ENCODE measurements at places on chromosomes 16 and 17.

DNA sequence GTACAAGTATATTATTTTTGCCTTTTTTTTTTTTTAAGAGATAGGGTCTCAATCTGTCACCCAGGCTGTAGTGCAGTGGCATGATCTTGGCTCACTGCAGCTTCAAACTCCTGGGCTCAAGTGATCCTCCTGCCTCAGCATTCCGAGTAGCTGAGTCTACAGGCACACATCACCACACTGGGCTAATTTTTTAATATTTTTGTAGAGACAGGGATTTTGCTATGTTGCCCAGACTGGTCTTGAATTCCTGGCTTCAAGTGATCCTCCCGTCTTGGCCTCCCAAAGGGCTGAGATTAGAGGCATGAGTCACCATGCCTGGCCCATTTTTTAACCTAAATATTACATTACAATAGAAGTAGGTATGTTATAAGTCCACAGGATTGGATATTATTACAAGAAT lies 3.2 kb downstream of the TERB1 start:
- DNase-seq: no peak

- DNase-seq: no peak
These were observed 49.2 kb downstream of the CHCT1 start for GRCh38 chr17:60471451-60471850.

DNA sequence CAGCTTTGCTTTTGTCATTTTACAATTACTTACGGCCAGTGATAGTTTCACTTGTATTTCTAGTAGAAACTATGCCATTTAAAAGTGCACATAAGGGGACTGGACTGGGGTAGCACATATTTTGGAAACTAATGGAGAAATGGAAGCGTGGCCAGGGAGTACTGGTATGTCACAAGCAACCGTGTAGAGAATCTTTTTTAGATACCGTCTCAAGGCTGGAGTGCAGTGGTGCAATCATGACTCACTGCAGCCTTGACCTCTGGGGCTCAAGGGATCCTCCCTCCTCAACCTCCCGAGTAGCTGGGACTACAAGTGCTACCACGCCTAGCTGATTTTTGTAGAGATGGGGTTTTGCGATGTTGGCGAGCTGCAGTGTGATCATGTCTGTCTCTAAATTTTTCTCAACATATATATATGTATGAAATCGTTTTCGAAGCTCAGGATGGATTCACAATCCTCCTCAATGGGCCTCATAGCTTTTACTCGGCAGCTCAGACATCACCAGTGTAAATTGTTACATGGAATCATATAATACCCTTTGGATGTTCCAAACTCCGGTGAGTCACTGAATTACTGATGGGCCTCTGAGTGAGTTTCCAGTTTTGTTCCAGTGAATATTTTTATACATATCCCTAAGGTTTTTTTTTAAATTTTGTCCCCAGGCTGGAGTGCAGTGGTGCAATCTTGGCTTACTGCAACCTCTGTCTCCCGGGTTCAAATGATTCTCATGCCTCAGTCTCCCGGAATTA lies 51.7 kb downstream of the ZNF778 start:
- DNase-seq: no peak

GRCh38 chr16:54270711-54271110 lies 15.9 kb downstream of the IRX3 start:
- no peak for DNase-seq

DNA sequence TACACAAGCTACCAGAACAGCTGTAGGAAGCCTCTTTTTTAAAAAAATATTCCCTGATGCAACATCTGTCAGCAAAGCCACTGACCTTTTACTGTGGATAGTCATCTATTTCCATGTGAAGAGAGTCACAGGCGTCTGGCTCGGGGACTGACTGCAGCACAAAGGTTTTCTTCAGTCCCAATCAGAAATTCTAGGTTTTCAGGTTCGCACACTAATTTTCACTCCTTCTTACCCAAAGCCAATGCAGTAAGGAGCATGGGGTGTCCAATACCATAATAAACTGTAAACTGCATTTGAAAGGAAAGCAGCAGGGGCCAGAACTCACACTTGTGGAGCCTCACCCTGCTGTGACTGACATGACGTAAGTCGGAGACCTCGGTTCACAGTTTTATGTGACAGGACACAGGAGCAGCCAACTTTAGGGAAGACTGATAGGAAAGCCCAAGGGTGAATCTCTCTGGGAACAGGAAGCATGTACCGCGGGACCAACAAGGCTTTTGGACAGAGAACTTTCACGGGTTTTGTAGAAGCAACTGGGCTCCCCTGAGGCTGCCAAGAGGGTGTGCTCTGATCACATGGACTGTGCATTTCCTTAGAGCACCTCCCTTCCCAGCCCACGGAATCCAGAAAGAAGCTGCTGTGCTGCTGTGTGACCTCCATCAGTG lies 9.1 kb upstream of the TMEM100 start:
- DNase-seq: no peak

DNA sequence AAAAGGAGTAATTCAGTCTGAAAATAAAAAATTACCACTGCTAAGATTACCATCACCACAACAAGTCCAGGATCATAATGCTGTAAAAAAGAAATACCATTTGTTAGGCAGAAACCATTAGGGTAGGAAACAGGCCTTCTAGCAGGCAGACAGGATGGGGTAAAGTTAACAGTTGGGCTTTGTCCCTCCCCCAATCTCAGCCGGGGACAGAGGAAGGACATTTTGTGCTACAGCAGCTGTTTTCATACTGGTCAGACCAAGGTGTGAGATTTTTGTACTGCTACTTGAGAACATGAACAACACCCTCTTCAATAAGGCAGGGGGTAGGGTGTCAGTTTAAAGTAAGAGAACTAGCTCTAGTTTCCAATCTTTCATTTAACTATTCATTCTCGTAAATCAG lies 49.2 kb upstream of the ITGA2B start:
- DNase-seq: no peak

DNA sequence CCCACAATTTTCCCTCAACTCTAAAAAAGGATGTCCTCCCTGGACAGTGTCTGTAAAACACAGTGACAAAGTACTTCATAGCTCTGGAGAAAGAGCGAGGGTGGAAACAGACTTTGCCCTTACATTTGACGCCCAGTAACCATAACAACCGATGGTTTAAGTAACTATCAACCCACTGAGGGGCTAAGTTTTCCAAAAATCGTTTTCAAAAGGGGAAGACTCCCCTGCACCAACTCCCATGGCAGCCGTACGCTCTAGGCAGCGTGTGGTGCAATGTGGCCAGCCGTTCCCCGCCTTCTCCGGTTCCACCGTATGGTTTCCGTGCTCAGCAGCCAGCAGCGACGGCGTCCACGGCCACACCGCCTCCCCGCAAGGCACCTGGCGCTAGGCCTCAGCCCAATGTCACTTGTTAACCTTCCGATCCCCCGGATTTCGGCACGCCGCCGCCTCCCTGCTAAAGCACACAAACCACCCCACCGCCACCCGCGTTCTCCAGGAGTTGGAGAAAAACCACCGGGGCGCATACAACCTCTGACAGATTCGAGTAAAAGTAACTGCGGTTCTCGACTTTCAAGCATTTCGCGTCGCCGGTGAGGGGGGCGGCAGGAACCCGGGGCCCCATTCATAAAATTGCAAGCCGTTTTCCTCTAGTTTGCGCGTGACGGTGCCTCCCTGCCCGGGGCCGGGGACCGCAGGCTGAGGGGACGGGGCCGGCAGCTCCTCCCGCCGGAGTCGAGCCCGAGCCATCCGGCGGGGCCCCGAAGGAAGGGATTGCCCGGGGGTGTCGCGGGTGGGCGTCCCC lies 661 bp downstream of the TEX2 start:
- DNase-seq: no peak

DNA sequence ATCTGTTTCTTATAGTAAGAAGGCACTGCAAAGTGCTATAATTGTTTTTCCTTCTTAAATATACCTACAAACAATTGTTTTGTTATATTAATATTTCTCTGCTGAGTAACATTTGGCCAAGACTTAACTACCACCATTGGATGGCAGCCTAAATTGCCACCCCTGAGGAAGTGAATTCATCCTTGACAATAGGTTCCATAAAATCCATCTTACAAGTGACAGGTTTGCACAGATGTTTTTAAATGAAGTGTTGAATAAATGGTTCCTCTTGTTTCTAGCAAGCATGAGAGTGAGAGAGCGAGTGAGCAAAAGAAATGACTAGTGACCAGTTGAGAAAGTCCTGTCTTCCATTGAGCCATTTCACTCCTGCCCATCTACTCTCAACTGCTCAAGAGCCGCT lies 8.3 kb upstream of the MPHOSPH6 start:
- no peak for DNase-seq

- no peak for DNase-seq
These were observed 80.8 kb downstream of the SOCS1 start for GRCh38 chr16:11175106-11175786.

DNA sequence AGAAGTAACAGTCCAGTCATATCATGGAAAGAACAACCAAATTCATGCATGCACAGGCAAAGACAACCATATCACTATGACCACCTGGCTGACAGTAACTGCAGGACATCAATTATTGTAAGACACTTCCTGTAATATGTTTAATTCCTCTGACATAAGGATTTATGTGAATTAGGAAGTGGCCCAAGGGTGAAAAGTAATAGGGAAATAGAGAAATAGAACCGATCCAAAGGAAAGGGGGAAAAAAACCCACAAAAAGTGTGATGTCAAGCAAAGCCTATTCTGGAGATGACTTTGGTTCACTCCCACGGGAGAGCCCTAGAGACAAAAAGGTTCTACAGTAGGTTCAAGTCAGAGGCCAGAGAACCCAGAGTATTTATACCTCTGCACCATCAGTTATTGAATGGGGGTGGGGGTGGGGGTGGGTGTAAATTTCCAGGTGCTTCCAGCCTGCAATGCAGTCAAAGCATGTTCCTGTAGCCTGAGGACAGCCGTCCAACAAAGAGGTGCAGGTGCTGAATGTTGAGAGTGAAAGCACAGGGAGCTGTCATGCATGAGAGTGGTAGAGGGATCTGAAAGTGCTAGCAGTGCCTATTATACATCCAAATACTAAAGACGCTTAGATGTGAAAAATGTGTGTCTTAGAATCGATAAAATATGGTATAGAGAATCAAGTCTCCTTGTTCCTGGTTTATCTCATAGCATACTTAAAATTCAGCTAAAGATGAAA lies 95.6 kb upstream of the HLF start:
- DNase-seq: no peak

DNA sequence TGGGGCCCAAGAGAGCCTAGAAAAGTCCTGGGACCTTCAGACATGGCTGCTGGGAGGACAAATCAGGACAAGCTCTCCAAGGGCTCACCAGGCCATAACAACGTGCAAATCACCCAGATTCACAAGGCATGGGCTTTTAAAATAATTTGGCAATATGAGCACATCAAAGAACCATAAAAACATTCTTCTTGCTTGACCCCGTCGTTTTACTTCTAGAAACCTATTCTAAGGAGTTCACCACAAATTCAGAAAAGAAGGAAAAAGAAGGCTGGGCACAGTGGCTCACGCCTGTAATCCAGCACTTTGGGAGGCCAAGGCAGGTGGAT lies 12.1 kb upstream of the MT3 start:
- no peak for DNase-seq

GRCh38 chr16:77171745-77172635 lies 19.0 kb upstream of the MON1B start:
- no peak for DNase-seq

- no peak for DNase-seq
These were observed 92.8 kb downstream of the GAS7 start for GRCh38 chr17:10105513-10106001.

DNA sequence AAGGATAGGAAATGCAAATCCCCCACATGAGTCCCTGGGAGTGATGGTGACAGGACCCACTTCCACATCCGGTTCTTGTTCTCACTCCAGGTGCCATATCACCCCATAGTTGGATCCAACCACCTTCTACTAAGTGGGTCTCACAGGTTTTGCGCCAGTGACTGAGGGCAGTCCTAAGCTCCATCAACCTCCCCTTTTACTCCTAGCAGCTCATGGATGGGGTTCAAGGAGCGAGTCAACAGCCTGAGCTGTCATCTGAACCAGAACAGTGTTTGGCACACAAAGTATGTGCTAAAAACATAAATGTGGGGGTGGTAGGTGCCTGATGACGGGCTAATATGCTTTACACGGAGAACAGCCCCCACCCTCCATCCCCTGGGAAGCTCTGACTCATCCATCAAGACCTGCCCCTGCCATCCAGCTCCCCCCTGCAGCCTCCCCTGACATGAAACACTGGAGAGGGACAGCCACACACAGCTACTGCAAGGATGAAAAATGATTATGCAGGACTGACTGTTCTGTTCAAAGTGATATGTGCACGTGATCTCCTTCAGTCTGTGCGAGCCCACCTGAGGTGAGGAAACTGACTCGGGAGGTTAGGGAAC lies 143.2 kb upstream of the CDH5 start:
- peak; percentile 6 for DNase-seq

GRCh38 chr16:71351558-71351901 lies 7.0 kb upstream of the CALB2 start:
- no peak for DNase-seq

- no peak for DNase-seq
These were observed 52.1 kb upstream of the CNEP1R1 start for GRCh38 chr16:49972961-49973360.

DNA sequence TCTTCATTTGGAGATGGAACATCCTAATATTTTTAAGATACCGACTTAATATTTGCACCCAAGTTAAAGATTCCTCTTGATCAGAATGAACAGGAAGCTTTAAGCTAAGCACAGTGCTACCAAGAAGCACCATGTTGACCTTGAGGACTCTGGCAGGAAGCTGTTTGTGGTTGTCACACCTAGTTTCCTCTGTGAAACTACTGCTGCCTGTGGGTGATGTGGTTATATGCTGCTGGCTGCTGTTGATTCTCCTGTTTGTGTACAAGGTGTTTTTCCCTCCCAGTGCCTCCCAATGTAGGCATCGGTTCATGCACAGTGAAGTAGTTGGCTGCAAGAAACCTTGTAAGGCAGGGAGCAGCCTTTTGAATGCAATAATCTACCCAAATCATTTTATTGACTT lies 23.4 kb downstream of the RBL2 start:
- DNase-seq: no peak

GRCh38 chr17:33944412-33944811 lies 310.7 kb upstream of the CCL2 start:
- DNase-seq: no peak

DNA sequence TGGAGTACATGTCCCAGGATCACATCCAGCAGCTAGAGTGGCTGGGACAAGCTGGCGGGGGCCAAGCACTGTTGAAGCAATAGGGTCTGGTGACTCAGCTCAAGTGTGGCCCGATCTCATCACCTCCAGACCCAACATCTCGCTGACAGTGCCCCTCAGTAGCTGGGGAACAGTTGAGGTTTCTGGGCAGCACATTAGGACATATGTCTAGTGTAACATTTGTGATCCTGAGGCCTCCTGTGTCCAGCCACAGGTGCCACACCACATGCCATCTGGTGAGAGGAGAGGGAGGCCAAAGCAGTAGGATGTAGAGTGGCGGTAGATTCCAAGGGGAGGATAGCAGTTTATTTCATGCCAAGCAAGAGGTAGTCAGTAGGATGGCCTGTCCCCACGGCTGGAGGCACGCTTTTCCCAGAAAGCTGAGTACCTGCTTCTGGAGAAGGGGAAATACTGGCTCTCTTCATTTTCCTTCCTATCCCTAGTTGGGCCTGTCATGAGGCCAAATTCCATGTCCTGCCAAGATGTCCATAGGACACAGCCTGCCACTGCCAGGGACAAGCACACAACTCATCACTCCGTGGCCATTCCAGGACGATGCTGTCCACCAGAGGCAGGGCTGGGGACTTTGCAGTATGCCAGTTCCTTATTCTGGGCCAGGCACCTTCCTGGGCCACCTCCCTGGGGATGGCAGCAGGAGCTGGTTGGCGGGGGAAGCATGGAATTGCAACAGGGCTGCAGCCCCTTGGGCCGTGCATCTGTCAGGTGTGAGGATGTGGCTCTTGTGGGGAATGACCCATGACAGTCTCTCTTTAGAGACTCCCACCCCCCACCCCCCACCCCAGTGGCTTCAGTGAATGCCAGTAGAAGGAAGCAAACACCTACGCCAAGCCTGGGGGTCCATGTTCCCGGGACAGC lies 24.0 kb downstream of the GGA3 start:
- no peak for DNase-seq

Data from T1000 (cell line).